GOT3 (cell line): ENCODE measurements at places on chromosomes 1 and 21.

DNA sequence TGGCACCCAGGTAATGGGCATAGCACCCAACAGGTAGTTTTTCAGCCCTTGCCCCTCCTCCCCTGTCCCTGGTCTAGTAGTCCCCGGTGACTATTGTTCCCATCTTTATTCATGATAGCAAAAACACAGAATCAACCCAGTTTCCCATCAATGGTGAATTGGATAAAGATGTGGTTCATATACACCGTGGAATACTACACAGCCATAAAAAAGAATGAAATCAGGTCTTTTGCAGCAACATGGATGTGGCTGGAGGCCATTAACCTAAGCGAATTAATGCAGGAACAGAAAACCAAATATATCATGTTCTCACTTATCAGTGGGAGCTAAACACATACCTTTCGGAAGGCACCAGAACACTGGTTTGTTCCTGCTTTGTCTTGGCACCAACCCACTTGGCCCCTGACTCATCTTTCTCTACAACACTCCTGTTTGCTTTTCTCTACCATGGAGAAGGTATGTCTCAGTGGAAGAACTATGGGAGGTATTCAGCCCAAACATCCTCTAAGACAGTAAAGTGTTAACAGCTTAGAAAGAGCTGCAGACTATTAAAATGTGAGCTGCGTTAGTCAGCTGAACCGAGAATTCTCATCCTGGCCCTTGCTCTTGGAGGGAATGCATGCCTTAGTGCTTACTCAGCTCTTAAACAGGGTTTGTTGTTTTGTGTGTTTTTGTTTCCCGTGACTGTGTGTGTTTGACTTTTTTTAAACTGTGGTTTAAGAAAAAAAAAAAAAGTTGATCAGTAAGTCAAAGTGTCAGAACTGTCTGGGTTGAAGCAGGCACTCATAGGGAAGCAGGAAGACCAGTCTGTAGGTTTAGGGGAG lies 203.0 kb downstream of the TOMM20 start:
- no peak for DNase-seq

GRCh38 chr1:109624201-109625010 lies 4.8 kb downstream of the AMPD2 start:
- DNase-seq, result no peak

GRCh38 chr1:177464686-177465085 lies 293.9 kb downstream of the BRINP2 start:
- no peak for DNase-seq

- no peak for DNase-seq
Observed at GRCh38 chr1:7975212-7975865, 13.8 kb downstream of the PARK7 start.

GRCh38 chr1:92123868-92124267 lies 43.7 kb downstream of the BTBD8 start:
- no peak for DNase-seq

DNA sequence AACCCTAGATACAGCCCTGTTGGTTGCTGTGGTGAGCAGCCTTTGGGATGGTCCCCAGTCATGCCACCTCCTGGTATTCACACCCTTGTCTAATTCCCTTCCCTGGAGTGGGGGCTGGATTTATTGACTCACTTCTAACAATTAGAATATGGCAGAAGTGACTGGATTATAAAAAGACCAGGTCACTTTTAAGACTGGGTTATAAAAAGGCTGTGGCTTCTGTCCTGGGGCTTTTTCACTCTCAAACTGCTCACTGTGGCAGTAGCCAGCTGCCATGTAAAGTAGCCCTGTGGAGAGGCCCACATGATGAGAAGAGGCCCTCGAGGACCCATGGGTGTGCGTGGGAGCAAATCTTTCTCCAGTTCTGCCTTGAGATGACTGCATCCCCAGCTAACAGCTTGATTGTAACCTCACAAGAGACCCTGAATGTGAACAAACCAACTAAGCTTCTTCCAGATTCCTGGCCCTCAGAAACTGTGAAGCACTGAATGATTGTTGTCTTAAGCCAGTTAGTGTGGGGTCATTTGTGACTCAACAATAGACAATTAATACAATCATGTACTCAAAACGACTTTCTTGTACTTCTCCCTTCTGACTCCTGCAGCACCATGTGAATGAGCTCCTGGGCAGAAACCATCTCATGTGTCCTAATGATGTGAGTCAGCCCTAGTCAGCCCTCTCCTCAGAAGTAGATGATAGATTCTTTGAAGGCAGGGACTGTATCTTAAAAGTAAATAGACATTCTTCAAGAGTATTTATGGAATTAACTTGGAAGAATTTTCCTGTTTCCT lies 234.9 kb downstream of the TNR start:
- DNase-seq, result no peak

GRCh38 chr1:56526571-56527174 lies 52.7 kb downstream of the PLPP3 start:
- DNase-seq, result no peak

DNA sequence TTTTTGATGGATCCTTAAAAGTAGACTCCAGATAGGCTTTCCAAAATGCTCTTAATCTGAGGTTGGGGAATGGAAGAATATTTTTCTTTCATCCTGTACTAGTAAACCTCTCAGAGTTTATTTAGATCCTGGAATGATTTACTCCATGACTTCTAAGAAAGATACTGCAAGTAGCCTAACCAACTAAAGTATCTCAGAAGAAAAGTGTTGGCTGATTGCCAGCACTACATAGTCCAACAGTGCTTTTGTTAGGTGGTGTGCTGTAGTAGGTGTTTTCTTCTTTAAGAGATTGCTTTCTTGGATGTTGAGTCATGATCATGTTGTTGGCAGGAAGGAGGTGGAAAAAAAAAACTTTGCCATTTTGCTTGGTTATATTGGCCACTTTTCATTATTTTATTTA lies 119.8 kb downstream of the OSBPL9 start:
- DNase-seq, result no peak

- DNase-seq, result no peak
Observed at GRCh38 chr1:206512058-206512850, 4.9 kb downstream of the RASSF5 start.

- no peak for DNase-seq
Observed at GRCh38 chr1:27634177-27634984, 604 bp downstream of the FGR start.
